ENCODE measurements at places on chromosomes 6 and 20.

DNA sequence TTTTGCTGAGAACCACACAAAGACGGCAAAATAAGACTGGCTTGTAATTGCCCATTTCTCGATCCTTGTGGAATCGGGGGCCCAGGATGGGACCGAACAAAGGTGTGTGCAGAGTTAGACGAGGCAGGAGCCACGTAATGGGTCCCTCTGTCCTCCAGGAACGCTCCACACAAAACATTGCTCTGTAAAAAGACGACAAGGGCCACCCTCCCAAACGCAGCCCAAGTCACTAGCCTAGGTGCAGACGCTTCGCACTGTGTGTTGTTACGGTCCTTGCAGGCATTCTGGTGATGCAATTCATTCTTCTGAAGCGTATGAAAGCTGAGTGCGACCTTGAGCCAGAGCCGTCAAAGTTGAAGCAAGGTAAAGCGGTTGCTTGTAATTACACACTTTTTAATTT is 363.4 kb downstream of the TAF4 start:
- DNase-seq = no peak

- DNase-seq = no peak
Measured at GRCh38 chr6:138087593-138088325, 19.5 kb downstream of the PERP start.

DNA sequence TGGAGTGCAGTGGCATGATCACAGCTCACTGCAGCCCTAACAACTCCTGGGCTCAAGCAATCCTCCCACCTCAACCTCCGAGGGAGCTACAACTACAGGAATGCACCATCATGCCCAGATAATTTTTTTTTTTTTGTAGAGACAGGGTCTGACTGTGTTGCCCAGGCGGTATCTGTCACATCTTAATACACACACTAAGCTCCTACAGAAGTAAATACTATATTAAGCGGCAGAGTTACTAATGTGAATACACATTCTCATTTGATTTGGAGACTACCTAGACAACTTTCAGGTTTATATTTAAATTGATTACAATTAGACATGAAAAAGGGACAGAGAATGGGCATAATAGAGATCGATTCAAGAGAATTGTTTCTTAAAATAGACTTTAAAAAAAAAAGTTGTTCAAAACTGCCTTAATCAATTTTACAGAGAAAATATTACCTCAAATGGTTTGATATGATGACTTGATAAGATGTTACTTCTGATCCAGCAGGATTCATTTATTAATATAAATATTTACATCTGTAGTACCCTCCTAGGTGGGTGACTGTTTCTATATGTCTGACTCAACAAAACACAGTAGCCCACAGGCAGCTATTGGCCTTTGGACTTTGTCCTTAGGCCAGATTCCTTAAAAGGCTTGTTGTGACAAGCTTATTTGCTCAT is 7.1 kb upstream of the LOC128125822 start:
- no peak for DNase-seq

DNA sequence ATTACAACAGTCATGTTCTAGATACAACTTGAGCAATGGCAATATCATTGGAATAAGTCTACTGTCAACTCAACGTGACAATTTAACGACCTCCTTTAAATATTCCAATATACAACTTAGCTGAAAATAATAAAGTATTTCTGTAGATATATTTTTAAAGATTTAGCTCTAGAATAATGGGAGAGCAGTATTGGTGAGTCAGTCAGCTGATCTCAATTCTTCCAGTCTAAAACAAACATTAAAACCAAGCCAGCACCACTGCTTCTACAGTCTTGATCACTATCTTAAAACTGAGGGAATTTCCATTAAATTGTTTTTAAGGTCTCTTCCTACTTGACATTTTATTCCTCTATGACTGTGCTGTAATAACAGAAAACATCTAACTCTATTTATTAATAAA is 38.2 kb downstream of the NOL7 start:
- DNase-seq = no peak

GRCh38 chr20:40010483-40010882 is 678.6 kb downstream of the MAFB start:
- DNase-seq = no peak

- DNase-seq = no peak
Measured at GRCh38 chr6:156562019-156562418, 215.2 kb upstream of the ARID1B start.

DNA sequence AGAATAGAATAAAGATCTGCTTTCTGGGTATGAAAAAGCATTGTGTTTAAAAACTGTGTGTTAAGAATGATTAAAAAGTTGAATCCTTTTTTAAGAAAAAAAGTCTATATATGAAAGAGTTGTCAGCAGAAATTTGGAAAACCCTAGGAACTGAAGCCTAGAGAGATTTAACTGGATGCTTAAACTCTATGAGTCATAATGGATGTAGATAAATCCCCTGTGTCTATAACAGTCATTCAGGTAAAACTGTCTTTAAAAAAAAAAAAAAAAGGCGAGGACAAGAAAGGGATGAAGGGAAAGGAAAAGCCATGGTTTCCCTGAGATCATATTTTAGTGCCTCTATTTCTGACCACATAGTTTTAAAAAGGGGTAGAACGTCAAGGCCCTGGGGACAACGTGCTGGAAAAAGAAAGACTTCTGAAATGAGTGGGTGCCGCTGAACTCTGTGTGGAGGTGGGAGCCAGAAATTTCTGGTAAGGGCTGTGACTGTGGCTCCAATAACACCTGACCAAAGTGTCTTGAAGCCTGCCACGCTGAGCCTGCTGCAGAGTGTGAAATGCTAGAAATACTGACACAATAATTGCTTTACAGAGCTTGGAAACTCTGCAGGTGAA is 302.6 kb upstream of the ARID1B start:
- DNase-seq = no peak

- DNase-seq = no peak
Measured at GRCh38 chr6:84018453-84019061, 15.0 kb upstream of the MRAP2 start.

DNA sequence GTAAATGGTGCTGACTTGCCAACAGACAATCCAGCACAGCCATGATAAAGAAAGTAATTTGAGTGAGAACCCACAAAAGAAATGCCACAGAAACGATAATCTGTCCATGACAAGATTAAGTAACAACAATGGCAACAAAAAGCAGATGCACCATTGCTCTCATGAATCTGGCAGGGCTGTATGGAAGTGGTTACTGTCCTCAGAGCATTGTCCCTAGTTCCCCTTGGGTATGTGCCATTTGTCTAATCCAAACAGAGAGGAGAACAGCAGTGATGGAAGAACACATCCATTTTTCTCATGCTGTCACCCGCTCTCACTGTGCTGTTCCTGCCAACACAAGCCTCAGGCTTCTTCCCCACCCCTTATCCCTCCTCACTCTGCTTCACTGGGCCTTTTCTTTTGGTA is 65.8 kb downstream of the REV3L start:
- DNase-seq = no peak

- DNase-seq = no peak
Measured at GRCh38 chr6:68238097-68238601, 396.9 kb upstream of the ADGRB3 start.

DNA sequence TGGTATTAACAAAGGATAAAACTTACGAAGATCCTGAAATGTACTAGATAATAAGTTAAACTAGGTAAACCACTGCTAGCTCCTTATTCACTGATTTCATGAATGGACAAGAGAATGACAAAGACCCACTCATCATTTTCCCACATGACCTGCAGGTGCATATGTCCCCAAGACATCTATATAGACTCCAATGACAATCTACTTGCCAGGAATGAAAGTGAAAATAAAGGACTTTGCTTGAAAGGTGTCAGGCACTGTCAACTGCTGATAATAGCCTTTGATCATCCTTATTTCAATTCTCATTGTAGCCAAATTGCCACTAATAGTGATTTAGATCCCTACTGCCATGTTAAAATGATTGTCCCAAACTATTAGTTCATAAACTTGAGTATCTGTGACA is 321.8 kb downstream of the HACE1 start:
- no peak for DNase-seq

All from esophagus squamous epithelium (tissue), 5 donors.